Amniotic stem cell (primary cell): ENCODE measurements at places on chromosomes 5 and 9.

DNA sequence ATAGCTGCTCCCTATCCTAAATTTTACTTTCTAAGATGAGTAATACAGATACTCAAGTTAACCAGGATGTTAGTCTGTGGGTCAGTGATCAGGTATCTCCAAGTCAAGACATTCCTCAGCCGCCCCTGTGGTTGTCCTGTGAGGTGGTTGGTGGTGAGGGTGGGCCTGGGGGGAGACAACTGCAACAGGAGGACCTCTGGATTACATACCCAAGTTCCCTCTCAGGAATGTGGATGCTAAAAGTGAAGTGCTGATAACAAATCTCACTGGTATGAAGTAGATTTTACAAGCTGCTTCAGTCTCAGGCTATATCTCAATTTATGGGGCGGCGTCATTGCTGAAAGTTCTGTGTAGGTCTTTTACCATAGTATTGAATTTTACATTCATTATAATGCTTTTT lies 38.3 kb downstream of the SLC1A3 start:
- DNase-seq, result no peak

DNA sequence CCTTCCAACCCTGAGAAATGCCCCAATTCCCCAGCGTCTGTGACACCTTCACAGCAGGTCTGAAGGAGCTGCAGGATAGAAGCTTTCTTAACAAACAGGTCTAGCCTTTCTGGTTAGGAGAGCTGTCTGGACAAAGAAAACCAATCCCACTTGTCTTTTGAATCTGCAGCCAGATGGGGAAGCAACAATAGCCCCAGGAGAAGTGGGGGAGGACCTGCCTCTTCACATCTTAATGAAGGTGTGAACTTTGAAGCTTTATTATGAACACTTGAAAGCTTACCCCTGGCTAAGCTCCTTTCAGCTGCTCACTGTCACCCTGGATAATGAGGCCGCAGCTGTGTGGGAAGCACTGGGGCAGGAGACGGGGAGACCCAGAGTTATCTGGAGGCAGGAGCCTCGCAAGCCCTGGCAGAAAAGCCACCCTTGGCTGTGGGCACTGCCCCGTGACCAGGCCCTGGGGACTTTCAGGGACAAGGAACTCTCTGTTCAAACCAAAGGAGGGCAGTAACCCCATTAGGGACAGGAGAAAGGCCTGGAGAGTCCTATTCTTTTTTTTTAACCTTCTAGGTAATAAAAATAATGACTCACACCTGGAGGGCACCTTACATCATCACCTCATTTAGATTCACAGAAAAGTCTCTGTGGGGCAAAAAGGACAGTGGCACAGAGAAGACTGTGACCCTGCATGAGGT lies 151.8 kb upstream of the RAD23B start:
- no peak for DNase-seq

DNA sequence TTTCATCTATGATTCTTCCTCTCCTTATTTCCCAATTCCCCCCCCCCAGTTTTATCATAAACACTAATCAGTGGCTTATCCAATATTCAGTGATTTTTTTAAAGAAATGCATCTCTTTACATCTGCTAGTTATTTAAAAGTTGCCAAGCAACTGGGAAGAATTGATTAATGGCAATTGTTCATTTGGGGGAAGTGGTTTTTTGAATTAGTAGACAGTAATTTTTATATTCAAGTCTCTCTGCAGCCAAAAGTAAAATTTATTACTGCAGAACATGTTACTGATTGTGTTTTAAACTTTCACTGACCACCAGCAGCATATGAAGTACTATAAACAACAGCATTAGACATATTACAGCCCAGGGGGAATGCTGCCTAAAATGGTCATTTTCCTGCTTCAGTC lies 308.8 kb upstream of the NREP start:
- DNase-seq, result no peak

DNA sequence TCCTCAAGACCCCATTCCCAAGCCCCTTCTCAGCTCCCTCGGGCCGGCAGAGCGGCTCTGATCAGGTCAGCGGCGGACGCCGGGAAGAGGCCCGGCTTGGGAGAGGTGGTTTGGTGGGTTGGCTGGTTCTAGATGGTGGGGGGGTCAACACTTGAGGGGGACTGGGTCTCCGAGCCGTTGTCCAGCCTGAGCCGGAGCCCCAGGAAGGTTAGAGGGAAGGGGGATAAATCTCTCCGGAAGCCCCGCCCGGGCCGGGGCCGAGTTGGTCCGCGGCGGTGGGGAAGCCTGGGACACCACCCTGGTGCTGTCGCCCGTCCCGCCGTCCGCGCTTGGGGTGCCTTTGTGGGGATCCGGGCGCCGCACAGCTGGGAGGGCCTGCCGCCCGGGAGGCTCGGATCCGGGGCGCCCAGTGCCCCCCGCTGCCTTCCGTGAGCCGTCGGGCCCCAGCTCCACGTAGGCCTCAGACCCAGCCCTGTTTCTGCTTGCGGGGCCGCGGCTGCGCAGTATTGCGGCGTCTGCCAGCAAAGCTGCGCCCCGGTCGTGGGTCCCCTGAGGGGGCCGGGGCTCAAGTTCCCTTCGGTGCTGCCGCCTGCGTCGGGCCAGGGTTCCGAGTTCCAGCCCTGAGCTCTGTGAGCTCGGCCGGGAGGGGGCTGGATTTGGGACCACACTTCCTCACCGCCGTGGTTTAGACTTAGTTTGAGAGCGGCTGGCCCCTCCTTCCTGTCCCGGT lies 542 bp upstream of the TRIM52 start:
- DNase-seq, result no peak

DNA sequence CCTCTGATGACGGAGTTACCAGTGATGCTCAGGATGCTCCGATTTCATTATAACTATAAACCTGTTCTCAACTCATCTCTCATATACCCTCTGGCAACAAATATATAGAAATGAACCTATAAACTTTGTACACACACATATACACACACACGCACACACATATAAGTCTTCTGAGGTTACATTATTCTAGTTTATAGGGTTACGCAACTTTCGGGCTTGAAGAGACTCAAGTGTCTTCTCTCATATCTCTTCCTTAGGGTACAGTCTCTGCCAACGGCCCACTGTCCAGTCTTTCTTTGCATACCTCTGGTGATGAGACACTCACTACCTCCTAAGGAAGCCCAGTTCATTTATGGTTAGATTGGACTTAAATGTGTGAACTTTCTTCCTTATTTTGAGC lies 69.4 kb upstream of the TBC1D2 start:
- DNase-seq, result no peak

GRCh38 chr9:133803028-133803585 lies 65.0 kb upstream of the SARDH start:
- DNase-seq, result no peak

DNA sequence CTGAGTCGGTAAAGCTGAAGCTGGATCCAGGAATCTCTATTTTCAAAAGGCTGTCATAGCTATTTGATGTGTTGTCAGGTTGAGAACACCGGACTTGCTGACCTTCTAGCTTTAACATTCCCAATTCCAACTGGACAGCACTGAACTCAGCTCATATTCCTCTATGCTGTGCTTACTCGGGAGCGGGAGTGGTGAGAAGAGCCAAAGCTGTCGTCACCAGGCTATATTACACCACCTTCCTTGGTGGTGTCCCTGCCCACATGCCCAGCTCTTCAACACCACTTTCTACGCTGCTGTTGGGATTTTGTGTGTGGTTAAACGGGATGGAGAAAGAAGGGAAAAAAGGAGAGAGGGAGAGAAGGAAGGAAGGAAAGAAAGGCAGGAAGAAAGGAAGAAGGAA lies 653.6 kb downstream of the RAB3C start:
- DNase-seq, result no peak

- DNase-seq, result no peak
Measured at GRCh38 chr5:89769975-89770374, 639.6 kb downstream of the CETN3 start.

DNA sequence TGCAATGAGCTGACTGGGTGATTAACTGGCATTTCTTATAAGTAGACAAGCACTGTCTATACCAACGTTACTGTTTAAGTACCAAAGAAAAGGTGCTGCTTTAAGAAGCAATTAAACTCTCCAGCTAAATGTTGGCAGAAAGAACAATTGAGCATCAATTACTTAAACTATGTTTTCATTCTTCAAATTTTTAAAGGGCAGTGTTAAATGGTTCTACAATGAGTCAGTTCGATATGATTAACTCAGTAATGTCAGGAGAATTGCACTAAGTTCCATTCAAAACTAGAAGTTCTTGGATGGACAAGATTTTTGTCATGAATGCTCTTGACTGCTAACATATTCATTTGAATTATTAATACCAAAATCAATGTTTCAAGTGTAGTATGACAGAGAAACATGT lies 593.7 kb downstream of the DNAH5 start:
- no peak for DNase-seq
